ENCODE measurements at places on chromosomes 4 and X.

- DNase-seq, result no peak
Observed at GRCh38 chr4:36411338-36411737, 129.9 kb downstream of the DTHD1 start.

DNA sequence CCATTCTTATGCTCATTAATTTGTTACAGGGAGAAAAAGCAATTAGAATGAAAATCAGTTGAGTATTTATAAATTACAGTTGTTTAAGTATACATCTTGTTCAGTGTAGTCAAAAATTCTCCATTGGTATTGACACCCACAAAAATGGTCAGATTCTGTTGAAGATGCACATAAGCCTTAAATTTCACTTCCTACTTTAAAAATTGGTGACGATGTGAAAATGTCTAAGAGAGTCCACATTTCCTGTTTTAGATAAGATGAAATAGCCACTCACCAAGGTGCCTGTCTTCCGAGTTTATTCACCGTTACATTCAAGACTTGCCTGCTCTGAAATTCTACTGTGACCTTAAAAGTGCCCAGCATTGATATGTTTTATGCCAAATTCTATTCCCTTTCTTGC is 93.6 kb downstream of the GPR143 start:
- DNase-seq, result peak; percentile 16

DNA sequence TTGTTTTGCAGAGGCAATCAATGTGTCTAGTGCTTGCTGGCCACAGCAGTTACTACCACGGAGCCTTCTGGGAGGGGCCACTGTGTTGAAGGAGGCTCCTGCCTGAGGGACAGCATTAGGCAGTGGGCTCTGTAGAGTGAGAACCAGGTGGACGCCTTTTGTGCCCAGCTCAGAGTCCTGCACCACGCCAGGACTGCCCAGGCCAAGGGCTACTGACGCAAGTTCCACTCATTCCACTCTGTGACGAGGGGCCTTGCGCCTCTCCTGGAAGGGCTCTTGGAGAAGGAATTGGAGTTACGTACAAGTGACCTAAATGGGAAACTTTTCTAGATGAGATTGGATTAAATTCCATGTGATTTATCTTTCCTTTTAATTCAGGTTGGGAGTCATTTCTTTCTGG is 102.8 kb upstream of the MAGEE2 start:
- no peak for DNase-seq

DNA sequence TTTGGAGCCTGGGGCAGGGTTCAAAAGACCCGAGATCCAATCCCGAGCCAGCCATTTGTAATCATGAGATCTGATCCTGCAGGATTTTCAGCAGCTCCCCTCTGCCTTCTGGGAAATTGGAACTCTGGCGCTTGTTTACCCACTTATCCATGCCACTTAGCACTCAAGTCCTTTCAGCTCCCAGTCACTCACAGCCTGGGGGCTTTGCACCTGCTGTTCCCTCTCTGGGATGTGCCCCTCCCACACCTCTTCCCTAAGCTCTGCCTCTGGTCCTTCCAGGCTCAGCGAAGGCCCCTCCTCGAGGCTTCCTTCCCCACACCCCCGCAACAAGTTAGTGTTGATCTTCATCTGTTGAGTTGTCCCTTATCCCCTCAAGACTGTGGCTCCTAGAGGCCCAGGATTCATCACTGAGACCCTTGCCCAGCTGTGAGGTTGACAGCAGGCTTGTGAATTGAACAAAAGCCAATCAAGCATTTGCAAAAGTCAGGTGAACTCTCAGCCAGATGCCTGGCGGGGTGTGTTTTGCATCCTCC is 99.1 kb upstream of the AFAP1 start:
- no peak for DNase-seq

- no peak for DNase-seq
Observed at GRCh38 chr4:95563638-95564337, 15.0 kb upstream of the UNC5C start.

DNA sequence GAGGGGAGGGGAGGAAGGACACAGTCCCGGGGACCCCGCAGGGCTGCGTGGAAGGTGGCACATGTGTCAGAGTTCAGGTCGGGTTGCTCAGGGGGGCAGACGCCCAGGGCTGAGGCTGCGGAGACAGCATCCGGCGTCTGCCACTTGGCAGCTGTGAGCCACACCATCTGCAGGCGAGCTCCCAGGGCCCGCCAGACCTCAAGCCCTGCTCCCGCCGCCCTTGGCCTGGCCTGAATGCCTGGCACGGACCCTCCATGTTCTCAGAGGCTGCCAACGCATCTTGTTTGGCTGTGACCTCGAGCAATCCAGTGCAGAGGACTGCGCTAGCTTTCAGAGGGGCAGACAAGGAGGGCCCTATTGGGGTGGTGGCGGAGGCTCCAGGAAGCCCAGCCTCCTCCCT is 5.1 kb downstream of the BGN start:
- no peak for DNase-seq

DNA sequence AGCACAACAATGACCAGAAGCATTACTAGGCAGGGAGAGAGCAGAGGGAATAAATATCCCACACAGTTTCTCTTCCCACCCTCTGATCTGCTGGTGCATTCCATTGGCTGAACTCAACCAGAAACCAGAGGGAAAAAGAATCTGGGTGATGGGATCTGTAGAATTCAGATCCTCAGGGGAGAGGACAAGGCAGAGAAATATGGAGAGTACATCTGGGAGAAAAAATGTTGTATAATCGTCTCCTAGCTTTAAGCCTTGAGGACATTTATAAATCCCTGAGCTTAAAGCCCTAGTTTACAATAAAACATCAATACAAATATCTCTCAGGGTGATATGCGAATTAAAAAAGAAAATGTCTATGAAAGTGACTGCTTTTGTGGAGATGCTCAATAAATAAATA is 368.1 kb upstream of the MAD2L1 start:
- DNase-seq, result no peak

DNA sequence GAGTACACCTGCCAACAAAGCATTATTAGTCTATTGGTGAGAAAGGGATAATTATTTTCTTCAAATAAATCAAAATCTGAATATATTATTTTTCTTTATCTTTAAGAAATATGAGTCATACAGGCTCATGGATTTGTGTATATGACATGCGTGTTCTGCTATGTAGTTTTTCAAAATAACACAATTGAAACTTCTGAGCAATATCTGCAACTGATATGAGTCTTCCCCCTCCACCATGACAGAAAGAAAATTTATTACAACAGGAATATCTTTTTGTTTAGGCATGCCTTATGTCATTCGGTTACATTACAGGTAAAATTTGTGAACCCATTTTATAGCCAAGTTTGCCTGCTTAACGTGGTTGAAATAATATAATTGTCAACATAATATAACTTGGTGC is 32.0 kb downstream of the TMPRSS11A start:
- no peak for DNase-seq

GRCh38 chr4:28402751-28403150 is 1542.1 kb downstream of the STIM2 start:
- DNase-seq, result no peak

GRCh38 chr4:176433983-176434382 is 114.2 kb downstream of the SPCS3 start:
- no peak for DNase-seq

DNA sequence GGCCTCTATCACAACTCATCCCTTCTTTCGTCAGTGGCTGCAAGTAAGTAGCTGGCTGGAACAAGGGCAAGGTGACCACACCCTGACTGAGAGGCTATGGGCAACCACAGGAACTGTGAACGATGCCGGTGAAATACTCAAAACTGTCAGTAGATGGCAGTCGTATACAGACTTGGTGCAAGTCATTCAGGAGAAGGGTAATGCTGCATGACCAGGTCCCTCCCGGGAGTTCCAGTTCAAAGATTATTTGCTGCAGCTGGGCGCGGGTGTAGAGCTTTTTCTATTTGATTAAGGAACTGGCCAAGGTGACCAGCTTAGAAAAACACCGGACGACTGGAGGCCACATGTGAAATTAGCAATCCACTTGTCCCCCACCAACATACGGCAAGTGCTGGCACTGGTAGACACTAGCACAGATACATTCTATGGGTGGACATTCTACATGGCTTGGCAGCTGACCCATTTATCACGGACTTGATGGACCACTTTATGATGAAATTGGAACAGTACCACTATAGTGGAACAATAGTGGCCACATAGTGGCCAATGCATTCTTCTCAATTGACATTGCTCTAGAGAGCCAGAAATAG is 726.6 kb downstream of the TRAM1L1 start:
- peak; percentile 86 for DNase-seq

- DNase-seq, result no peak
Observed at GRCh38 chr4:104408878-104409277, 85.8 kb downstream of the CXXC4 start.

GRCh38 chr4:25481648-25482047 is 104.6 kb downstream of the ANAPC4 start:
- no peak for DNase-seq

DNA sequence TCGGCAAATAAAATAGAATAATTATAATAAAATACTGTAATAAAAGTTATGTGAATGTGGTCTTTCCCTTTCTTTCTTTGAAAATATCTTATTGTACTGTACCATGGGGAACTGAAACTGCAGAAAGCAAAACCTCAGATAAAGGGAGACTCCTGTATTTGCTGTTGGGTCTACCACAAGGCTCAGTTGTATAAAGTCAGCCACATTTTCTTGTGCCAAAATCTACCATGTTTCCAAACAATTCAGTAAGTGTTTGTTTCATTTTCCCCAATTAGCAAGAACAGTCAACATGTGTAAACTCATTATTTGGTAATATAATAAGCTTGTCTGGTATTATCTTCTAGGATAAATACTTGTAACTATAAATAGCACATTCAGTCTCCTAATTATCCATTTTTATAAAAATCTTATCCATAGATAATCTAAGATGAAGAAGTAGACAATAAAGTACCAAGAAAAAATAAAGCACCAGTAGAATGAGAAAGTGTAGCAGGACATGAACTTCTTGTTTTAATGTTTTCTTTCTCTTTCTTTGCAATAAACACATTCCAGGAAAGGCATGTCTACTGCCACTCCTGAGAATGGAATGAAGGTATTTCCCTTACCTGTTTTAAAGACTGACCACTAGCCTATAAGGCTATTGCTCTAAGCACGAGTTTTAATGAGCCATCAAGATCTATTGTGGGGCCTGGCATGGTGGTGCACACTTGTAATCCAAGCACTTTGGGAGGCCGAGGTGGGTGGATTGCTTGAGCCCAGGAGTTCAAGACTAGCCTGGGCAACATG is 15.0 kb upstream of the OTUD4 start:
- DNase-seq, result peak; percentile 67

GRCh38 chr4:177879851-177880250 is 437.6 kb upstream of the AGA start:
- no peak for DNase-seq

DNA sequence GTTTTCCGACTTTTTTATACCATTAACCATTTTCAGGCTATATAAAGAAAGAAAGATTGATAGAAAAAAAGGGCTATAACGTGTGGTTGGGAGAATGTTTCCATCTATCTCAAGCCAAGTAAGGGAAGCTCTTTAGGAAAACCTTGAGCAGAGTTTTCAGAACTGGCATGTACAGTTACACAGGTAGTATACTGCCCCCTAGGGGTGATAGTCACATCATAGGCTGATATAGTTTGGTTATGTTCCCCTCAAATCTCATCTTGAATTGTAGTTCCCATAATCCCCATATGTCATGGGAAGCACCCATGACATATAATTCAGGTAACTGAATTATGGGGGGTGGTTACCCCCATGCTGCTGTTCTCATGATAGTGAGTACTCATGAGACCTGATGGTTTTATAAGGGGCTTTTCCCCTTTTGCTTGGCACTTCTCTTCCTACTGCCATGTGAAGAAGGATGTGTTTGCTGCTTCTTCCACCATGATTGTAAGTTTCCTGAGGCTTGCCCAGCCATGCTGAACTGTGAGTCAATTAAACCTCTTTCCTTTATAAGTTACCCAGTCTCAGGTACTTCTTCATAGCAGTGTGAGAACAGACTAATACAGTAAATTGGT is 186.8 kb downstream of the TMA16 start:
- peak; percentile 90 for DNase-seq

DNA sequence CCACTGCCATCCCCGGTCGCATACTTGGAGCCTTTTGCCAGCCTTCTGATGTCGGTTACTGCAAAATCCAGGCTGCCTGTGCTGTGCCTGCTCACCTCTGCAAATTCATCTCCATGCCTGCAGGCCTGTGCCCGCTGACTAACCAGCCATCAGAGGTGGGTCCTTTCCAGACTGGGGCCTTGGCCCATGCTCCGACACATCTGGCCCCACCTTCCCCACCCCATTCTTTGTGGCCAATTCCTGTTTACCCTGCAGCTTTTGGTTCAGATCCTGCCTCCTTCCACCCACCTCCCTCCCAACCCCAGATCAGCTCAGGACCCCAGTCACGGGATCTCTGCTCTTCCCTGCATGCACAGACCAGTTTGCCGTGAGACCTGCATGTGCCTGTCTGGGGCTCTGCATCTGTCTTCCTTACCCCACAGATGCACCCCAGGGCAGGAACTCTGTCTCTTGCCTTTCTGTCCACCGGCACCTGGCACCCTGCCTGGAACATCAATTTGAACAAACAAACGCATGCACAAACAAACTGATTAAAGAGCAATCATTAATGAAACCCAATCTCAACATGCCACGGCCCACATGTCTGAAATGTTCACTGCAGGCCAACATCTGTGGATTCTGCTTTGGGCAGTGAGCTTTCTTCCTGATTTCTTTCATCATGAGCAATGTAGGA is 112.8 kb upstream of the PSAPL1 start:
- DNase-seq, result no peak

DNA sequence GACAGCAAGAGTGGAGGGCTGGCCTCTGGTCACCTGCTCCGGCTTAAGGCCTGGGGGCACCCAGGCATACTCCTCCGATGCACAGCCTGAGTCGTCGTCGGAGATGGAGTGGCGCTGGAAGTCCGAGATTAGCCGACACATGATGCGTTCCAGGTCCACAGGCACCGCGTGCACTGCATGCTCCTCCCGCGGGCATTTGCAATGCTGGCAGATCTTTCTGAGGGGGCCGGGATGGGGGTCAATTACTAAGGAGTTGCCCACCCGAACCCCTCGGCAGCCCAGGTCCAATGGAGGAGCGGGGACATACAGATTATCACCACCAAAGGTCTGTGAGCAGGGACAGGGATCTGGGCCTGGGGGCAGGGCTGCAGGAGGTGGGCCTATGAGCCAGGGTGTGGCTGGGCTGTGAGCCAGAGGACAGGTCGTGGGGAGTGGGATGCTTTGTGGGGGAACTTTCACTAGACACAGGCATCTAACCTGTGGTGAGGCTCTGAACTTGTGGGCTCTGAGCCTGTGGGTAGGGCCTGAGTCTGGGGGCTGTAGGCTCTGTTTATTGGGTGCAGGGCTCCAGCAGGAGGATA is 2.4 kb downstream of the PRICKLE3 start:
- no peak for DNase-seq

GRCh38 chr4:109665783-109666485 is 37.3 kb downstream of the CASP6 start:
- DNase-seq, result no peak

GRCh38 chrX:74421740-74422352 is 553 bp downstream of the SLC16A2 start:
- no peak for DNase-seq

DNA sequence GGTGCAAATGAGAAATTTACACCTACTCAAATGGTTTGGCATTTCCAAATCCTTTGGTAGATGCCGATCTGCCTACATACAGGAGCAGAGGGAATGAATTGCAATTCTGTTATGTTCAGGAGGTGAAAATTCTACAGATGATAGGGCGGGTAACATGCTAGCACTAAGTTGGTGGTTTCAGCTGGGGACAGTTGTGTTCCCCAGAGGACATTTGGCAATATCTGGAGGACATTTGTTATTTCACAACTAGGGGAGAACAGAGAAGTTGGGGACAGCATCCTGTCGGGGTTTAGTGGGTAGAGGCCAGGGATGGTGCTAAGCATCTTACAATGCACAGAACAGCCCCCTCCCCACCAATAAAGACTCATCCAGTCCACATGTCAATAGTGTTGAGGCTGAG is 96.5 kb upstream of the PUDP start:
- DNase-seq, result no peak

Measured in suppressor macrophage treated with lipopolysaccharide for 4 hours (primary cell).